HS-27A (cell line): ENCODE measurements at places on chromosomes 7 and 10.

GRCh38 chr10:72690071-72690755 lies 1.7 kb upstream of the MCU start:
- DNase-seq, result no peak

DNA sequence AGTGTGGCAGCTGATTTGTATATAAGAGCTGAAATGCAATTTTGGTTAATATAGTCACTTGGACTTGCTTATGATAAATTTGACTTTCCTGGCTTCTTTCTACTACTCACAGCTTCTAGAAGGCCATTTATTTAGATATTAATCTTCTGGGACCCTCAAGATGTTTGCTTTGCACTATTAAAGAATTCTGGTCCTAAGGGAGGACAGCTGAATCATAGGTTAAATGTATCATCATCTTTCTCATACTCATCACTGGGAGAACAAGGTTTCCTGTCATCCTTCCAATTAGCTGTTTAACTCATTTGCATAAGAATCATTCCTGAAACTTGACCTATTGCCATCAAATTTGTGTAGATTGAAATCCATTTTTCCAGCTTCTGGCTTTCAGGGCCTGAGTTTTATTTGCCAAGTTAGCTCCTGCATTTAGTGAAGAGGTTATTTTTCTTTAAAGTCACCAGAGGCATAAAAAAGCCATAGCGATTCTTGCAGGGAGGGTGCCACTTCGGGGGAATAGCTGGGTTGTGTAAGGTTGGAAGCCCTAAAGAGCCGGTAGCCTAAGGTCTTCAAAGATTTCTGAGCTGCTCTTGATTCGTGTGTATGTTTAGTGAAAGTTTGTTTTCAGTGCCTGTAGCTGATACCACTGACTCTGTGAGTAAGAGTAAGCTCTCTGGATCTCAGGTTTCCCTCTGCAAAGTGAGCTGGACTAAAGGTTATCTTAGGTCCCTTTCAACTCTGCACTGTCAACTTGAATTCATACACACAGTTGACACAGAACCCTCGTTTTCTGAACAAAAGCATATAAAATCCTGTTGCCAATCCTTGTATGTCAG lies 4.3 kb downstream of the MAP3K8 start:
- DNase-seq, result no peak

GRCh38 chr10:58854811-58855210 lies 321.6 kb upstream of the PHYHIPL start:
- no peak for DNase-seq

- DNase-seq, result no peak
Observed at GRCh38 chr7:47290466-47290865, 291.4 kb downstream of the TNS3 start.

GRCh38 chr7:18948521-18948920 lies 168.9 kb downstream of the TWIST1 start:
- no peak for DNase-seq

DNA sequence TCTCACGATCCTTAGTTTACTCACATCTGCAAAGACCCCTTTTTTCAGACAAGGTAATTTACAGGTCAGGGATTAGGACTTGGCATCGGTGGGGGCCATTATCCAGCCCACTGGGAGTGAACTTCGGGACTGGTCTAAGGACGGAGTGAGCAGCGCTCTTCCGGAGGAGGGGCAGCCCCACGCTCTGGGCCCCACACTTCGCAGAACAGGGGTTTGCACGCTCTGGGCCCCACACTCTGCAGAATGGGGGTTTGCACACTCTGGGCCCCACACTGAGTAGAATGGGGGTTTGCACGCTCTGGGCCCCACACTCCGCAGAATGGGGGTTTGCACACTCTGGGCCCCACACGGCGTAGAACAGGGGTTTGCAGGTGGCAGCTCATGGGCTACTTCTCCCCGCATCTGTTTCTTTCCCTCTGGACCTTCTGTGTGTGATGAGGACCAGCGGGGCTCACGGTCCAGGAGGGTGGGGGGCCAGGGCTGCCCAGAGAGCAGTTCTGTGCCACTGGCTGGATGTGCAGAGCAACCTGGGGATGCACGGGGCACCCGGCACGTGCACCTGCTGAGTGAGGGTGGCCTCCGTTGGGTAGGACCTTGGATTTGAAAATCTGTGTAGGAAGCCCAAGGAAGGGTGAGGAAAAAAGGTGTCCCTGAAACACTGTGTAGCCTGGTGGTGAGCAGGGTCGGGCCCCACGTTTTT lies 134.8 kb downstream of the WDR37 start:
- no peak for DNase-seq

- no peak for DNase-seq
Observed at GRCh38 chr10:87053111-87053510, 33.0 kb downstream of the FAM25A start.

- no peak for DNase-seq
Observed at GRCh38 chr10:120578890-120579289, 121.9 kb downstream of the PLPP4 start.

DNA sequence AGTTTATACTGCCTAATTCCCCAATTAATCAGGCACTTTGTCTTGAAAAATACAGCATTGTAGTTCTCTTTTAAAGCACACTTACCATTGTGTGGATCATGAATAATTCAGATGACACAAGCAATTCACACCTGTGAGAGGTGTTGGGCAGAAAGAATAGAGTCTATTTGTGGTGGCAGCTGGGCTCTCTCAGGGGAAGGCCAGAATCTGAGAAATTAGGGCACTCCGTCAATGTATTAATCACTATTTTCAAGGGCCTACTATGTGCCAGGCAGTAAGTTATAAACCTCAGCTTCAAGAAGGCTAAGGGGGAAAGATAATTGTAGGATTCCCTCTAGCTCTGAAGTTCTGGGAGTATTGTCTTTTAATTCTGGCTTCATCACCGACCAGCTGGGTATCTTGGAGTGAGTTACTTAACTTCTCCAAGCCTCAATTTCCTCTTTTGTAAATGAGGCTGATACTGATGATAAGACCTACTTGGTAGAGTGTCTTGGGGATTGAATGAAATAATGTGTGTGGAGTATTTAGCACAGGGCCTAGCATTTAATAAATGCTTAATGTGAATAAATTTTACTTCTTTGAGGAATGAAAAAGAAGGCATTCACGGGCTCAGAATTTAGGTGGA lies 2.5 kb downstream of the CHN2 start:
- DNase-seq, result no peak

- DNase-seq, result no peak
Observed at GRCh38 chr10:13943735-13944398, 357.1 kb downstream of the PRPF18 start.

GRCh38 chr10:33453081-33454025 lies 118.9 kb upstream of the NRP1 start:
- DNase-seq, result no peak

DNA sequence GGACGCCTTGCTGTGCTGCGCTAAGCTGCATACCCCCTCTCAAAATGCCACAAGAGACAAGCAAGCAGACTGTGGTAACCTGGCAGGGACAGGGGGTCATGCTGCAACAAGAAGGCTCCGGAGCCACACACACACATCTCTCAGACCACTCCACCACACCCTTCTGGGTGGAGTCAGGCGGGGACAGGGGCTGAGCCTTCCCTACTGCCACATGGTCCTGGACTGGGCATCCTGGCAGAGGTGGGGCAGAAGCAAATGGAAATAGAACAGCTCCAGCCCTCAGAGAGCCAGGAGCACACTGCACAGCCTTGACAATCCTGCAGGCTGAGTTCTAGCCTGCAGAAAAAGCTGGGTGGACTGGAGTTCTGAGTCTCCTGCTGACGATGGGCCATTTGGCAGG lies 28.4 kb upstream of the NPFFR1 start:
- no peak for DNase-seq

GRCh38 chr10:118596426-118597124 lies 1.1 kb upstream of the PRLHR start:
- DNase-seq, result no peak

DNA sequence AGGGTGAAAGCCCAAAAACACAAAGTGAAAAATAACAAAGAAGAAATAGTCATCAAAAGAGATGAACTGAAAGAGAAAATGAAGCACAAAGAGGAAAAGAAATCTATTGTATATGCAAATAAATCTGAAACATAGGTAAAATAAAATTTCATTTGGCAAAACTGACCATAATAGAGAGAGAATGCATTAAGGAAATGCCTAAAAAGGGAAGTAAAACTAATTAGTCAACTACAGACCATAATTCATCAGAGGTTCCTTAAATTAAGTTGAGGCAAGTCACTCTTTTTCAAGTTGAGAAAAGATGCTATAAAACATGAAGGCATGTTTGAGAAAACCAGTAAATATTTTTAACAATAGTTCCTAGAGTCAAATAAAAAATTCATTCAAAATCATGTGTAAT lies 233.3 kb downstream of the LRRN3 start:
- no peak for DNase-seq

DNA sequence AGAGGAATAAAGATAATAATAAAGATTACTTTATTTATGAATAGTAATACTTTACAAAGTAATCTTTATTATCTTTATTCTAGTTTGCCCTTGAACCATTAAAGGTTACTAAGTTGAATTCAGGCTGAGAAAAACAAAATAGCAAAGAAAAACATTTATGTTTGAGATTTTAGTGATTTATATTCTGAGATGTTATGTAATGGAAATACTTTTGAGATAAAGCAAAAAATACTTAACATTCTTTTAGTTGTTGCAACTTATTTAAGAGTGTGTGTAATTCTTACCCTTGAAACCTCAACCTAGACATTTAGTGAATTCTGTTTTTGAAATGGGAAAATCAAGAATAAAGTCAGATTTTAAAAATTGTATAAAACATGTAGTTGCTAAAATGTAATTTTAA lies 40.0 kb downstream of the MINPP1 start:
- no peak for DNase-seq

- DNase-seq, result no peak
Observed at GRCh38 chr7:2880874-2881533, 36.9 kb upstream of the GNA12 start.

GRCh38 chr10:96660297-96660696 lies 60.0 kb downstream of the PIK3AP1 start:
- no peak for DNase-seq

- no peak for DNase-seq
Observed at GRCh38 chr10:63832686-63833085, 311.5 kb downstream of the REEP3 start.

DNA sequence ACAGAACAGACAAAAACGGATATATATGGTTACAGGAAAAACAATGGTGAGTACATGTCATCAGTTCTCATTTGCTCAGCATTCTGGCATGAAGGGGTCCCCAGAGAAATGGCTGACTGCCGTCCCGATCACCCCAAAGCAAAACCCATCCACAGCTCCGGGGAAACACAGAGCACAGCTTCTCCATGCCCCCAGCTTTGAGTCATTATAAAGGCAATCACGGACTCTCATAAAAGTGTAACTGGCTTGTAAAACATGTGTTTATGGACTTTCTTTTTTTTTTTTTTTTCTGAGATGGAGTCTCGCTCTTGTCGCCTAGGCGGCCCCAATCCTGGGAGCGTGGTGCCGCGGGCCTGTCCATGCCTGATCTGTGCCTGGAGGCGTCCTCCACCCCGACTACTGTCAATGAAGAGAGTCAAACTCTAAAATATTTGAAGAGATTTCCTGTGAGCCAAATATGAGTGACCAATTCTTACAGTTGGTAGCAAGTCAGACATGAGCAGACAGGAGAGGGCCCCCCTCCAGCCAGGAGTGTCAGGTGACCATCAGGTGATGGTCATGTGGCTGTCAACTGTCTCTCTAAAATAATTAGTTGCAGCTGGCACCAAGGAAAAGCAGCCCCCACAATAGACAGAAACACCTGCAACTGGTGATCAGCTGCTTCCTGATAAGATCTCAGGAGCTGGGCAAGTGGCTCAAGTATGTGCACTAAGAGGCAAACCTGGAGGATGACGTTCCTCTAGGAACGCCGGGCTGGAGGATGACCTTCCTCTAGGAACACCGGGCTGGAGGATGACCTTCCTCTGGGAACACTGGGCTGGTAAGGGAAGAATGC lies 21.7 kb upstream of the NOM1 start:
- DNase-seq, result no peak

- no peak for DNase-seq
Observed at GRCh38 chr10:12529976-12530375, 180.6 kb downstream of the CAMK1D start.

DNA sequence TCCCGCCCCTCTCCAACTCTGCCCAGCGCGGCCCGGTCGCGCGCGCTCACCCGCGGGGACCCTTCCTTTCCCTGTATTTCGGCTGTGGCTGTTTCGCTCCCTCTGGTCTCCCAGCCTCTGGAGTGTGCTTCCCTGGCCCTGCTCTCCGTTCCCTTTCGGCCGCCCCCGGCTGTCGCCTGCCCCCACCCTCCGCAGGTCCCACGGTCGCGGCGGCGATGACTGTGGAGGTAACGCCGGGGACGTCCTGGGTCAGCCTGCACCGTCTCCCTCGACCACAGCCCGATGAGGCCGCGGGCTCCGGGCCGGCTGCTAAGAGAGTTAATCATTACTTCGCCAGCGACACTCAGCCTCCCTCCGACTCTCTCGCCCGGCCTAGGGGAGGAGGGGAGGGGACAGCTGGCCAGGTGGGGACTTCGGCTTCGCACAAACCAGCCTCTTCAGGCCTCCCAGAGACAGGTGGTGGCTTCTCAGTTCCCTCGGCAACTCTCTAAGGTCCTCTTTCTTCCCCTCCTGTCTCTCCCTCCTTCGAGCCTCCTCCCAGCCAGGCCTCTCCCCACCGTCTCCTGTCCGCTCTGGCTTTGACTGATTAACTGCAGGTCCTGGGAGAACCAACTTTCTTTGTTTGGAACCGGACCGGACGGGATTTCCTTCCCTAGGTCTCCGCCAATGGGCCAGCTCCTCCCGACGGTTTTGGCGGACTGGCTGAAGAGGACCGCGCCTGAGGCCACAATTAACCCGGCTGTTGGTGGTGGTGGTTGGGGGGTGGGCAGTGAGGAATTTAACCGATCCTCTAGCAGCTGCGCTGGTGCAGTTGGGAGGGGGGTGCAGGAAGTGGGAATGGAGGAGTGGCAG lies 5.6 kb upstream of the PAX2 start:
- no peak for DNase-seq

DNA sequence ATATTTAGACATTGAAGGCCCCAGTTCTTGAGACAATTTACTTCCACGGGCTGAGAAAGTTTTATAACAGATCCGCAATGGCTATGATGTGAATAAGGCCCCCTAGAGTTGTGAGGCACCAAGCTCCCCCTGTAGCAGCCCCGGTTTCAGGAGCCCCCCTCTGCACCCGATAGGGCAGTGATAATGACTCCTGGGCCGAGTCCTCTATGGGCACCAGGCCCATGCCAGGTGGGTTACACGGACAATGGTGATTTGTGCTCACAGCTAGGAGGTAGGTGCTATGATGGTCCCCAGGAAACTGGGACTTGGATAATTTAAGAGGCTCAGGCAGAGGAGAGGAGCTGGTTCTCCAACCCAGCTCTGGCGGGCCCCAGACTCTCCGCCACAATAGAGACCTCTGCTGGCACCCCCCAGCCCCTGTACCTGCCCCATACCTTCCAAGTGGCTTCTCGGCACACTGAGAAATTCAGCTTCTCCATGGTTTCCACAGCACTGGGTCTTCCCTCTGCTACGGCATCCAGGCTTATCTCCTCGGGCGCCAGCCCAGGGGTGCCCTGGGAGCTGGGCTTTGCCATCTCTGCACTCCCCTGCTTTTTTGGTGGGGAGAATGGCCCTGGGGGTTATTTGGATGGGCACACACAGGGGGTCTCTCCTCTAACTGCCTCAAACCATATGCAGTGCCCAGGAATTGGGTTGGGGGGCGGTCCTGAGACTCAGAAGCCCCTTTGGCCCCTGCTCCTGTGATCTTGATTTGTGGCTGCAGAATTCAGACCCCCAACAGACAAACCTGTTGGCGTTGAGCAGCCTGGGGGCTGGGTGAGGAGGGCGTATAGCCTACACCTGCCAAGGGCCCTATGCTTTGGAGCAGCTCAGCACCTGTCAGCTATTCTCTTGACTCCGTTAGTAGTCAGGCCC lies 12.2 kb upstream of the KCP start:
- DNase-seq, result no peak

GRCh38 chr7:117807676-117808075 lies 65.6 kb downstream of the CTTNBP2 start:
- no peak for DNase-seq

GRCh38 chr10:82811621-82812020 lies 936.6 kb downstream of the NRG3 start:
- DNase-seq, result no peak
